NCI-H524 (cell line): ENCODE measurements at places on chromosomes 4 and X.

DNA sequence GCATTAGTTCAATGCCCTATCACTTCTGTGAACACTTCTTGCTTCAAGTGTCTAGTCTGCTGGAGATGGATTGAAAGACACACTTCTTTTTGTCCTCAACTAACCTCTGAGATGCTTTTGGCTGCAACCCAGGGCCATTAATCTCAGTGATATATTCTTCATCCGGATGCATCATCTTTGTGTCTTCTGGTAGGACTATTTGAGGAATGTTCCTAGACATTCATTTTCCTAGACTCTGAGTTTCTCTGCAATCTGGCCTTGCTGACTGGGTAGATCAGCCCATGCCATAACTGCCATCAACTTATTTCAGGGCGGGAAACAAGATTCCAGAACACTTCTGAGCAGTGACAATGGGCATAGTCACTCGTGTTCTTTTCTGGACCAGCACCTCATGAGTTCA, 329.4 kb downstream of the PDGFC start:
- no peak for DNase-seq

DNA sequence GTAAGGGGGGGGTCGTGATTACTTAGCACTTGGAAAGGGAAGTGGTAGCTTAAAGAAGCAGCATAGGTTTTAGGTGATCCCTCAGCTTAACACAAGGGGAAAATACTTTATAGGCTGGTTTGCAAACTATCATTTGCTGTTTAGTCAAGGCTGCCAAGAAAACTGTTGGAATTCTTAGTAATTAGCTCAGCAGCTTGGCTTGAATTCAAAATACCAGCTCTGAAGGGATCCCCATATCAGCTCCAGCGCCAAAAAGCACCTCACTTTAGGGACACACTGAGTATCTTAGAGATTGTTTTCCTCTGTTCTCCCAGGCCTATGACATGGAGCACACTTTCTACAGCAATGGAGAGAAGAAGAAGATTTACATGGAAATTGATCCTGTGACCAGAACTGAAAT, 8.8 kb downstream of the TNMD start:
- DNase-seq: no peak

DNA sequence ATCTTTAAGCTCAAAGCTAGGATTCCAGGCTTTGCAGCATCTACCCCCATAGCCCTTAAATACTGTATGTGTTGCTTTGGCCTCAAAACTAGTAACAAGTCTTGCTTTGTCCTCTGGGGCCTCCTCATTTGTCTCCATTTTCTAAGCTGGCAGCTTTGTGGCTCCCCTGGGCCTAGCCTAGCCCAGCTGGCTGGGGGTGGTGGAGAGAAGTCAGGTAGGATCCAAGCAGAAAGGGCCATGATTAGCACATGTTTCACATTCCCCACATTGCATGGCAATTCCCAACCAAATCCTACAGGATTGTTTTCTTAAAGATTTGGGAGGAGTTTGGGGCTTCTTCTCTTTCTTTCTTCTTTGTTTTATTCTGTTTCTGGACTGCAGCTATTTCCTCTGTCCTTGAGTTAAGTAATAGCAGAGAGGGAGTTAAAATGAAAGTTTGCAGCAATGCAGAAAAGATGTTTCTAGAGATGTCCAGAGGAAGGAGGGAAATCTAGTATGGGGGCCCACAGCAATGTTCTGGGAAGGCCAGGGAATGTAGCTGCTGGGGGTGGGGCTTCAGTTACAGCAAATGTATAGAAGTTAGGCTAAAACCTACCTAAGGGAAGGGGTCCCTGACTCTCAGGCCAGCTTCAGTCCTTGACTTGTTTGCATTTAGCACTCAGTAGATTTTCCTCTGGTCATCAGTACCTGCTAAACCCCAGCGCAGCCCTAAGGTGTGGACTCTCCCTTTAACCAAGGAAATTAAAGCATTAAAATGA, 92.1 kb downstream of the SHROOM4 start:
- DNase-seq: no peak

- peak; percentile 27 for DNase-seq
Measured at GRCh38 chr4:10893395-10893794, 208.8 kb upstream of the CLNK start.

GRCh38 chr4:60579335-60579734, 620.8 kb upstream of the ADGRL3 start:
- no peak for DNase-seq

DNA sequence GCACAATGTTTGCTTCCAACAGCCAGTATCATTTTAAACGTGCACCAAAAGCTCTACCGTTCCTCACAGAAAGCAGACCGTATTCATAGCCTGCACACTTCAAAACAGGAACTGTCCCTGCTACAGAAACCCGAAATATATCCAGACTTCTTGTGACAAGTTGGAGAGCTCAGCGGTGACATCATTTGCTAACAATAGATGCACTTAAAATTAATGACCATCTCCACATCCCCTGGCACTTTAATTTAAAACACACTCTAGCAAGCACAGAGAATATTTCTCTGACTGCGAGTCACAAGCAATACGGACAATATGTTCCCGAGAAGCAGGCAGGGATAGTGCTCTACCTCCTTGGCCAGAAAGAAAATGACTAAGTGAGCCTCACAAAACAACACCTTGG, 2.5 kb downstream of the NYX start:
- no peak for DNase-seq

GRCh38 chrX:9609499-9609898, 144.6 kb downstream of the TBL1X start:
- peak; percentile 3 for DNase-seq

DNA sequence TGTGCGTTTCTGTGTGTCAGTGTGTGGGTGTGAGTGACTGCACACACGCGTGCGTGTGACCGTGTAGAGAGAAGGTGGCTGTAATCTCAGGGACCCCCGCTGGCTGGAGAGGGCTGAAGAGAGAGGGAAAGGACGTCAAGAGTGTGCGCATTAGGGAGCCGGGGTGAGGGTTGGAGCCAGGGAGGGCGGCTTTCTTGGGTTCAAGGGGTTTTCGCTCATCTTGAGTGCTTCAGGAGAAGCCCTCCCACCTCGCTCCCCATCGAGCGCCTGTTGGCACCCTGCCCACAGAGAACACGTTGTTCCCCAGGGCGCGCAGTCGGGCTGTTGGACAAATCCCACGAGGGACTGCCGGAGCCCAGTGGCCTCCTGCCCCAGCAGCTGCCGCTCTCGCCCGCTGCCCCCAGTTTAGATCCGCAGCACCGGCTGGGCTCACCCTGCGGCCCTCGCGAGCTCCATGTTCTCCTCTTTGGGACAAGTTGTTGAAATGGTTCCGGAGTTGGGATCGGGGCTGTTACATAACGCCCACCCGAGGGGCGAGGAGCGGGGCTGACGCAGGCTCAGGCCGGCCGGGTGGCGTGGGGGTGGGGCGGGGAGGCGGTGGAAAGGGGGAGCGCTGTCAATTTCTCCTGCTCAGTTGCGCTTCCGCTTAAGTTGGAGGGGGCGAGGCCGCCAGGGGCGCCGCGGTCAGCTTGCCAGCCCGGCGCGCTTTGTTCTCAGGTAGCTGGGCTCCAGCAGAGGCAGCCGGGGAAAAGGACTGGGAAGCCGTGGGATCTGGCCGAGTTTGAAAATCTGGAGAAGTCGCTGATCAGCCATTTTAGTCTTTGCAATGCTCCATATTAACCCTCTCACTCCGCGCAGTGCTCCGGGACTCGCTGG, 1.6 kb downstream of the GRIA2 start:
- peak; percentile 74 for DNase-seq

DNA sequence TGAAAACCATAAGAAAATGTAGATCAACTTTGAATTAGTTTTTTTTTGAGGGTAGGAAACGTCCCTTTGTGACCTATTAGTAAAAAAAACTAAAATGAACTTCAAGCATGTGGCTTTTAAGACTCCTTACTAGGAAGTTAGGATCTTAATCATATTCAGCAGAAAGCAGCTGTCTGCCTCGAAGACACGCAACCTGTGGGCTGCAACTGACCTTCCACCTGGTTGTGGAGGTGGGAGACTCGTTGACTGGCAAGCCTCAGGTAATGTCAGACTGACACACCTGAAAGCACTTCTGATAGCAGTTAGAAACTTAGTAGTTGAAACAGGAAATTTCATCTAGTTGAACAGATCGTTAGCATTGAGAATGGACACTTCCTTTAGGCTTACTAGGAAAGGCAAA, 37.4 kb downstream of the CCNG2 start:
- no peak for DNase-seq

DNA sequence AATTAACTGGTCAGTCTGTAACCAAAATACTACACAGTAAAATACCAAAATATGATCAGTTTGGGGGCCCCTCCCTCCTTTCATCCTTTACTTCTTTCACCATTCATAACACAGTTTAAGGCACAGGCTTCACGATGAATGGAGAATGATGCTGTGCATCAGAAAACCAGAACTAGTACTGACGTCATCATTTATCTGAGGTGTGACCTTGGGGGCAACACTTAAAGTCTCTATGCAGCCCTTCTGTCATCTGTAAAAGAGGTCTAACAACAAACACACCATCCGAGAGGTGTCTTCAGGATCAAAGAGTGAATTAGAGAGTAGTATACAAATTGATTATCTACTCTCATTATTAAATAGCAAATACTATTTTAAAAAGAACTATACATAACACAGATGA, 135.4 kb downstream of the SH3KBP1 start:
- DNase-seq: no peak

GRCh38 chr4:101035487-101035886, 311.8 kb downstream of the PPP3CA start:
- DNase-seq: no peak

DNA sequence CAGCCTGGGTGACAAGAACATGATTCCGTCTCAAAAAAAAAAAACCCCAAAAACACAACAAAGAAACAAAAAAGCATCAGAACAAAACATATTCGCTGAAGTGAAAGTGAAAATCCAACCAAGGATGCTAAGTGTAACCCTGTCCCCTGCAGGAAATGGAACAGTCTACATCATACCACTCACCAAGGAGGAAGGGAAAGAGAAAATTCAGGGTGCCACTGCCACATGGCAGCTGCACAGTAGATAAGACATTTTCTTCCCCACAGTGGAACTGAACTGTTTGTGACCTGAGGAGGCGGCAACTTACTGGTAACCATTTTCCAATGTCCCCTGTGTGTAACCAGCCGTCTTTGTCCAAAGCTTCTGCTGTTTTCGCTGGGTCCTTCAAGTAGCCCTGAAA, 28.2 kb upstream of the CENPU start:
- no peak for DNase-seq

DNA sequence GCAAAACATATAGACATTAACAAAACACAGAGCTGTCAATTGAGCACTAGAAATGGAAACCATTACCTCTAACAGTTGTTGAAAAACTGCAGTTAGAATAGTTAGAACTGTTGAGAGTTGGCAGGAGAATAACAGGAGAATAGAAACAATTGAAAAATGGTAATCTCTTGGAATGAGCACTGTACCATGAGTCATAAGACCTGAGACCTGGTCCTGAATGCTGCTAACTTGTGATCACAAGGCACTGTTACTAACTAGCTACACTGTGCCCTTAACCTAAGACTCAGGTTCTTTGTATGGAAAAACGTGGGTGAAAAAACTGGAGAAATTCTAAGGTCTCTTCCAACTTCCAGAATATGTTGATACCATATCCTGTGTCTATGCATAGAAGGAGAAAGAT, 29.3 kb downstream of the FAM114A1 start:
- no peak for DNase-seq

GRCh38 chrX:44946771-44947170, 73.8 kb downstream of the KDM6A start:
- no peak for DNase-seq

DNA sequence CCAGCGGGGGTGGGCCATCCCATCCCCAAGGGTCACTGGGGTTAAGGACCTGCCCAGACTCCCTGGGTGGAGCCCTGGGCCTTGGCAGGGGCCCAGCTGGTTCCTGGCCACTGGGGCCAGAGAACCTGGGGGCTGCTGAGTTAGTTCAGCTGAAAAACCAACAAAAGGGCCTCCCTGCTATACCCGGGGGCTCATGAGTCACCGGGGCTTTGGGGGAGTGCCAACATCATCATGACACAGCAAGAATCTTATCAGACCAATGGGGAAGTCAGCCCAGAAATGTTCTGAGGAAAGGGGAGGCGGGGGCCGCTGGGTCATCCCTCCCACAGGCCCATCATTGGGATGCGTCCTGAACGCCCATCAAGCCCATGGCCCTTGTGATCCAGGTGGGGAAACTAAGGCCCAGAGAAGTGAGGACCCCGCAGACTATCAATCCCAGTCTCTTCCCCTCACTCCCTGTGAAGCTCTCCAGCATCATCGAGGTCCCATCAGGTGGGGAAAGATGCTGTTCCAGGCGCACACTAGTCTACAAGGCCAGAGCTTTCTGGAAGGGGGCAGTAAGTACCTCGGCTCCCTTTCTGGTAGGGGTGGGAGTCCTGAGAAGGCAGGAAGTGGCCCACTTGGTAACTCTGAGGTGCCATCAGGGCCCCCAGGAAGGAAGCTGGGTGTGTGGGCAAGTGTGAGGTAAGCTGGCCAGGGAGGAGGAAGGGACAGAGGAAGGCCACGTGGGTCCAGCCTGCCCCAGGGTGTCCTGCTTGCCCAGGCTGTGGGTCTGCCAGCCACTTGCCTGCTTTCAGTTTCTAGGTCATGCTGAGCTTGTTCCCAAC, 4.5 kb downstream of the G6PD start:
- no peak for DNase-seq

DNA sequence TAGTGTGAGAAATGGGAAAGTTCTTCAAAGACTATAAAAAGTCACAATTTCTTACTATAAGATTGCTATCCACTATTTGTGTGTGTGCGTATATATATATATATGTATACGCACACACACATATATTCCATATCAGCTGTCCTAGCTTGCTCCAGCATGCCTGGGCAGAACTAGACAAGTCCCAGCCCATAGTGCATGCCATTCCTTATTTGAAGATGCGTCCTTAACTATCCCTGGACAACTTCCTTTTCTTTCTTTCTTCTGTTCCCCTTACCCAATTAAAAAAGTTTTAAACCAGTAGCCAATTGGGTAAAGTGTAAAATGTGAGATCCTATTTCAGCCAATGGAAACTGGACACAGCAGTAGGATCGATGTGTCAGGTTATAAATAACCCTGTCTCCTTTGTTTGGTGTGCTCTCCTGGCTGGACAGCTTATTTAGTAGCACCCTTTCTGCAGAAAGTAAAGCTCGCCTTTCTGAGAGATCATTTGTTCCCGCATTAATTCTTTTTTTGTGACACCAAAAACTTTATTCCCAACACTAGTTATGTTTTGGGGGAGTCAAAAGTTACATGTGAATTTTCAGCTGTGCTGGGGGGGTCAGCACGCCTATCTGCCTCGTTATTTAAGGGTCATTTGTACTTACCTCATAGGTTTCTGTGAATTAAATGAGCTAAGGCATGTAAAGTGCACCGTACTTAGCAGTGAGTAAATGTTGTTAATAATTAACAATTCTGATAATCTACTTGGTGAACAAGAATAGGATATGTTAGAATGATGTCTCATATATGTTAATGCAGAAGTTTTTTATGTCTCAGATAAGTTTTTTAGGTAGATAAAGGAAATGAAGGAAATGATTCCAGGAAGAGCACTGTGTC, 40.9 kb downstream of the KDM6A start:
- no peak for DNase-seq

GRCh38 chr4:181858741-181859140, 384.5 kb upstream of the TENM3 start:
- DNase-seq: no peak
